ENCODE measurements at places on chromosomes 13 and 19.
A peak's percentile ranks its signal among the peaks of the same experiment; 100 is the strongest.

GRCh38 chr13:61045251-61045650, 370.4 kb downstream of the PCDH20 start:
- DNase-seq = no peak

DNA sequence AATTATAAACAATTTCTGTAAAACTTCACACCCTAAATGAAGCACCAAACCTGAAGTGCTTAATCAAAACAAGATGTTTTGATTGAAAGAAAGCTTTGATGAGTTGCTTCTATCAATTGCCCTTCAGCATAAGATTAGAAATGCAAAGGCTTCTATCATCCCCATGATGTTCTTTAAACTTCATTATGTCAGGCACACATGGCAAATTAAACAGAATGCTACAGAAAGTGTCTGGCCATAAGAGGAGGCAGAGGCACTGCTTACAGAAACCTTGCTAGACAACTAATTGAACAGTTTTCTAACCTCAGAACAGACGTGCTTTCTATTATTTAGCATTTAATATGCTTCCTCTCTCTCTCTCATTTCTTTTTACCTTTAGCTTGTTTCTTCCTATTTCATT, 228.1 kb downstream of the DCLK1 start:
- DNase-seq = no peak

- no peak for DNase-seq
Measured at GRCh38 chr13:73767747-73768315, 366.4 kb downstream of the KLF12 start.

DNA sequence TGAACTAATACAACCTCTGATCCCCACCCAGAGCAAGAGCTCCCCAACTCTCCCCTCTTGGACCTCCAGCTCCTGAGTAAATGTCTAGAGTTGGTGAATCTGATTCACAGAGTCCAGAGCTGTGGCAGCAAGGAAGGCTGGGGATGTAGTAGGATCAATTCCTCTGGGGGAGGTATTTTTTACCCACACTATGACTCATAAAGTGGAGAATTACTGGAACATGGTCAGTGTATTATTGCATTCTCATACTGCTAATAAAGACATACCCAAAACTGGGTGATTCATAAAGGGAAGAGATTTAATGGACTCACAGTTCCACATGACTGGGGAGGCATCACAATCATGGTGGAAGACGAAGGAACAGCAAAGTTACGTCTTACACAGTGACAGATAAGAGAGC, 496.7 kb downstream of the EFNB2 start:
- peak; percentile 95 for DNase-seq

DNA sequence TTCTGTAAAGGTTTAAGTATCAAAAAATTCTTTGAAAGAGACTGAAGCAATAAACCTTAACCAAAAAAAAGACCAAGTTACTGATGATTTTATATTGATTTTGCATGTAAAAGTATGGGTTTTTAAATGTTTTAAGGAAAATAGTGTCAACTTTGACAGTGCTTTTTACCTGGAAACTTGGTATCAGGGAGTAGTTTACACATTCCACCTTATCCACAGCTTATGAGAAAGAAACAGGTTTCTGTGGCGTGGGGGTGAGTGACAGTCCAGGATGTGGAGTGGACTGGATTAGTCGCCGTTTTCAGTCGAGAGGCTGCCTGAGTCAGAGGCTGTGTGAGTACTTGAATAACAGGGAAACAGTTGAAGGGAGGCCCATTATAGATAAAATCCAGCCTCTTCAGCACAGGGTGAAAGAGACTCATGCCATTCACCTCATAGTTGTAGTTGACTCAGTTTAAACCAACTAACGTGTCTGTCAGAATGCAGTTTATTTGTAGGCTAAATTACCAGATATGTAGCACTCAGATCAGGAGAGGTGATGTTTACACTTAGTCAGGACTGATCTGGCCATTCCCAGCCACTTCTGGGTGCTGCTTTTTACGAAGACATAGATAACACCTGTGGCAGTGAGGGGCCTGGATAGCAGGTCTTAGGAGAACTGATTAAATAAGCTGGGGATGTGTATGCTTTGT, 595 bp upstream of the GPR183 start:
- DNase-seq = peak; percentile 83

GRCh38 chr19:51552996-51553725, 17.9 kb upstream of the ZNF175 start:
- DNase-seq = peak; percentile 51

- DNase-seq = no peak
Measured at GRCh38 chr13:18739310-18739709, 442.3 kb downstream of the TUBA3C start.

DNA sequence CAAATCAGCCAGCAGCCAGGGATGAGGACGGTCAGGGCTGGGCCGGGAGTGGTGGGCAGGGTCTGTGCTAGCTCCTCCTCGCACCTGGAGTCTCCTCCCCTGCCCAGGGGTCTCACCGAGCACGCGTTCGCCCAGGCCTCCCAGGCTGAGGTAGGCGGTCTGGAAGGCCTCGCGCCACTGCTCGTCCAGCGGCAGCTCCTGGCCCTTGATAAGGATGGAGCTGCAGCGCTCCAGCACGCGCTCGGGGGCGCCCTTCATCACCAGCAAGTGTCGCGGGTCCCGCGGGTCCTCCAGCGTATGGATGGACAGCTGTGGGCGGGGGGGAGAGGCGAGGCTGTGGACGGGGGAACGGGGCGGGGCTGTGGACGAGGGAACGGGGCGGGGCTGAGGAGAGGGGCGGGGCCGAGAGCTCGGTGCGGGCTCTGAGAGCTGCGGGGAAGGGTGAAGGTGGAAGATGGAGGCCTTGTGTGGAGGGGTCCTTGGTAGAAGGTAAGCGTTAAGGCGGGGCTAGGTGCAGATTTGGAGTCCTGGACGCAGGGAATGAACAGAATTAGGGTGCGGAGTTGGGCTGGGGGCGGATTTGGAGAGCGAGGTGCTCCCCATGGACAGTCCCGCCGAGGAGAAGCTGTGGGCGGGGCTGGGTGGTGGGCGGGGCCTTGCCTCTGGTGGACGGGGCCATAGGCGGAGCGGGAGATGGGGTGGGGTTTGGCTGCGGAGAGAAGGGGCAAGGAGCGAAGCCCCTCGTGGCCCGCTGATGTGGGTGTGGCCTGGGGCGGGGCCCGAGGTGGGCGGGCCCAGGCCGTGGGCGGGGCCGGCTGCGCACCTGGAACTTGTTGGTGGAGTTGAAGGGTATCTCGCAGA, 5.7 kb downstream of the ATP4A start:
- DNase-seq = peak; percentile 41

DNA sequence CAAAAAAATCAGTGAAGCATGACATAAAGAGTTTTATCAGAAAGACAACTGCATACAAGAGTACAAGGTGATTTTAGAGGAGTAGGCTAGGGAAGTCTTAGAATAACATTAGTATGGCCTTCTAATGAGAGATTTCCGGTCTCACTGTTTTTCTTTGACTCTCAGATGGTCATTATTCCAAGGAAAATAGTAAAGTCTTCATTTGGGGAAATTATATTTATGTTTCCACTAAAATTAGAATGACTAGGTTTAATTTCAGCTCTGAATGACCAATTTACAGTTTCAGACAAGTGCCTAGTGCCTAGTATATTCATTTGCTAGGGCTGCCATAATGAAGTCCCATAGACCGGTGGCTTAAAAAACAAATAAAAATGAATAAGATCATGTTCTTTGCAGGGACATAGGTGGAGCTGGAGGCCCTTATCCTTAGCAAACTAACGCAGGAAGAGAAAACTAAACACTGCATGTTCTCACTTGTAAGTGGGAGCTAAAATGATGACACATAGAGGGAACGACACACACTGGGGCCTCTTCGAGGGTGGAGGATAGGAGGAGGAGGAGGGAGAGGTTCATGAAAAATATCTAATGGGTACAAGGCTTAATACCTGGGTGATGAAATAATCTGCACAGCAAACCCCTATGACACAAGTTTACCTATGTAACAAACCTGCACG, 303.1 kb downstream of the PCDH9 start:
- no peak for DNase-seq

GRCh38 chr13:75724752-75725517, 88.8 kb downstream of the LMO7 start:
- DNase-seq = peak; percentile 11

GRCh38 chr19:15276620-15277215, 44.5 kb upstream of the EPHX3 start:
- DNase-seq = no peak

- peak; percentile 80 for DNase-seq
Measured at GRCh38 chr13:26482451-26483197, 74.9 kb upstream of the WASF3 start.

- DNase-seq = no peak
Measured at GRCh38 chr19:17418710-17419109, 1.1 kb upstream of the MVB12A start.

GRCh38 chr19:10861103-10861651, 10.2 kb upstream of the CARM1 start:
- DNase-seq = no peak

GRCh38 chr19:51803967-51804366, 9.0 kb downstream of the FPR3 start:
- no peak for DNase-seq

GRCh38 chr19:3065675-3066357, 3.5 kb upstream of the TLE5 start:
- no peak for DNase-seq

- peak; percentile 13 for DNase-seq
Measured at GRCh38 chr13:72774019-72774418, 7.7 kb downstream of the DIS3 start.

- no peak for DNase-seq
Measured at GRCh38 chr19:38640368-38640767, 7.1 kb upstream of the ACTN4 start.

DNA sequence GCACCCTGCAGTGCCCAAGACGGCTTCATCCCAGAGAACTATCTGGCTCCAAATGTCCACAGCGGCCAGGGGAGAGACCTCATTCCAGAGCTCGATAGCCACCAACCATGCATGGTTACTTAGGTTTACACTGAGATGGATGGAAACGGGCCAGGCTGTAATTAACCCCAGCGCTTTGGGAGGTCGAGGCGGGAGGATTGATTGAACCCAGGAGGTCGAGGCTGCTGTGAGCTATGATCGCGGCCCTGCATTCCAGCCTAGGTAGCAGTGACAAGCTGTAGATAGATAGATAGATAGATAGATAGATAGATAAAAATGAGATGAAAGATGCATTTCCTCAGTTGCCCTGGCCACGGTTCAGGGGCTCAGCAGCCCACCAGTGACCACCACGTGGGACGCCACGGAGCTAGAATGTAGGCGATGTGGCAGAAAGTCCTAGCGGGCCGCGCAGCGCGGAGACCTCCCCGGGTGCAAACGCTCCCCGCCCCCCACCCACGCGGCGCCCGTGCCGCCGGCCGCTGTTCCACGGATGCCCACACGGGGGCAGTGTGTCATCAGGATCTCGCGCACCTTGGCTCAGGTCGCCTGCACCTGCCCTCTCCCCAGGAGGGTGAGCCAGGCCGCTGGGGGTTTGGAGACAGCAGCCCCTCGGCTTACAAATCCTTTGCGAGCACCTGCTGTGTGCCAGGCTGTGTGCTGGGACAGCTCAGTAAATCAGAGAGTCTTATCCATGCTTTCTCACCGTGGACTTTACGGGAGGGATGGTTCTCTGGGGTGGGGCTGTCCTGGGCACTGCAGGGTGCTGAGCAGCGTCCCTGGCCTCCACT, 13.5 kb upstream of the TLE5 start:
- DNase-seq = no peak

- DNase-seq = no peak
Measured at GRCh38 chr13:105502193-105502592, 1033.3 kb downstream of the EFNB2 start.

Measured in fibroblast of mammary gland (primary cell).